ENCODE measurements at places on chromosomes 7 and 10.

DNA sequence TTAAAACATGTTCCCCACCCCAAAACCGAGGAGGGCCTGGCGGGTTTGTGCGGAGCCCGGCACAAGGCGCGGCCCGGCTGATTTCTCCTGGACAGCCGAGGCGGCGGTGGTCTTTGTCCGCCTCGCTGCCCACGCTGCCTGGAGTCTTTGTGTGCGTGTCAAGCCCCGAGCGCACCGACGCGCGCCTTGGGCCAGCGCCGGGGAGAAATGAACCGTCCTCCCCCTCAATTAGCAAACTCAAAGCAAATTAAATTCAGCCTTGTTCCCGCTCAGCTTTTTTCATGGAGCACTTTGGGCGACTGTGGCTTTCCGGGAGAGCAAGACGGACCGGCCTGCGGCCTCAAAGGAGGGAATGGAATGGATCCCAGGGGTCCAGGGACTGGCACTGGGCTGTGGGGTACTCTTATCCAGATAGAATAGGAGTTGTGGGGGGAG is 4.1 kb downstream of the EMX2 start:
- DNase-seq: no peak

DNA sequence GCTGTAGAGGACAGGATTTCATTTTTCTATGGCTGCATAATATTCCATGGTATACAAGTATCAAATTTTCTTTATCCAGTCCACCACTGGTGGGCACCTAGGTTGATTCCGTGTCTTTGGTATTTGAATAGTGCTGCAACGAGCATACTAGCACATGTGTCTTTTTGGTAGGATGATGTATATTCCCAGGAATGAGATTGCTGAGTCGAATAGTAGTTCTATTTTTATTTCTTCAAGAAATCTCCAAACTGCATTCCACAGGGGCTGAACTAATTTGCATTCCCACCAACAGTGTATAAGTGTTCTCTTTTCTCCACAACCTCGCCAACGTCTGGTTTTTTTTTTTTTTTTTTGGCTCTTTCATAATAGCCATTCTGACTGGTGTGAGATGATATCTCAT is 550.0 kb downstream of the REEP3 start:
- no peak for DNase-seq

- no peak for DNase-seq
These were observed 207.6 kb downstream of the FOXP2 start for GRCh38 chr7:114622221-114622620.

DNA sequence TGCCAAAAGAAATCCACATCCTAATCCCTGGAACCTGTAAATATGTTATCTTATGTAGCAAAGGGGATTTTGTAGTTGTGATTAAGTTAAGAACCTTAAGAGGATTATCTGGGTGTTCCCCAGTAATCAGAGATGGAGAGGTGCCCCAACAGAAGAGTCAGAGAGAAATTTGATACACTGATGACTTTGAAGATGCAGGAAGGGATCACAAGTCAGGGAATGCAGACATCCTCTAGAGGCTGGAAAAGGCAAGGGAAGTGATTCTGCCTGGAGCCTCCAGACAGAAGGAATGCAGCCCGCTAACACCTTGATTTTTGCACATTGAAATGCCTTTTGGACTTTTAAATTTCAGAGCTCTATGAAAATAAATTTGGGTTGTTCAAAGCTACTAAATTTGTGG is 531.7 kb downstream of the DNAJB9 start:
- no peak for DNase-seq

DNA sequence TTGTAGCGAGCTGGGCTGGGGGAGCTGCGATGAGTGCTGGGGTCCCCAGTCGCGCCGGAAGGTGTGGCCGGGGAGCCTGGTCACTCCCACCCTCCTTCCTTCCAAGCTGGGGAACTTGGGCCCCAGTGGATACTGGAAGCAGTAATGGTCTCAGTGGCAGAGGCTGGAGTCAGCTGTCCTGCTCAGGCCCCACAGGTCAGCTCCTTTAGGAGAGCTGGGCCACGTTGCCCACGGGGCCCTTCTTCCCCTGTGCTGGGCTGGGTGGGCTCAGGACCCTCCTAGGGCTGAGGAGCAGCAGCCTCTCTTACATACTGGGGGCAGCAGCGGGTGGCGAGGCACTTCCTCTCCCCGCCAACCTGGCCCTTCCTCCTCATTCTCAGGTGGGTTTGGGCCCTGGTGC is 200.6 kb upstream of the MKI67 start:
- no peak for DNase-seq
